ENCODE measurements at places on chromosomes 1 and 21.

DNA sequence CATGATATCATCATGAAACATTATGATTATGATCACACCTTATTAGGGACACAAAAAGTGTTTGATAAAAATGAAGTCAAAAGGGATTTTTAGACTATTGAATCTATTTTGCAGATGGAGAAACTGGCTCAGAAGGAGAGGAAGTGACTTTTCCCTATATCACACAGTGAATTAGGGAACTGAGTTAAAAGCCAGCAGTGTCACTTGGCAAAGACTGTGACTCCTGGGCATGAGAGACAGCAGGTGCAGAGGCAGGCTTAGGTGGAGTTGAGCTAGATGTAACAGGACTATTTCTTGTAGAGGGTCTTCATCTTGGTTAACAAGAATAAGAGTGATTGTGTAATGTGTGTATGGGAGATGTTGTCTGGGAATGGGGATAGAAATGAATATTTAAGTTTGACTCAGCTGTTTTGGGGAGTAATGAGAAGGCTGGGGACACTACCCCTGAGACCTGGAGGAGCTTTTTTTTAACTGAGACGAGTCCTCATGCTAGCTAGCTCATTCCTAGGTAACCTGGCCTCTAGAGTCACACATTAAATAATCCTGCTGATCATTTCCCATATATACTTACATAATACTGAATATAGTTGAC, 1.0 kb upstream of the CD84 start:
- DNase-seq: no peak

GRCh38 chr1:29883411-29883832, 647.1 kb downstream of the PTPRU start:
- no peak for DNase-seq

DNA sequence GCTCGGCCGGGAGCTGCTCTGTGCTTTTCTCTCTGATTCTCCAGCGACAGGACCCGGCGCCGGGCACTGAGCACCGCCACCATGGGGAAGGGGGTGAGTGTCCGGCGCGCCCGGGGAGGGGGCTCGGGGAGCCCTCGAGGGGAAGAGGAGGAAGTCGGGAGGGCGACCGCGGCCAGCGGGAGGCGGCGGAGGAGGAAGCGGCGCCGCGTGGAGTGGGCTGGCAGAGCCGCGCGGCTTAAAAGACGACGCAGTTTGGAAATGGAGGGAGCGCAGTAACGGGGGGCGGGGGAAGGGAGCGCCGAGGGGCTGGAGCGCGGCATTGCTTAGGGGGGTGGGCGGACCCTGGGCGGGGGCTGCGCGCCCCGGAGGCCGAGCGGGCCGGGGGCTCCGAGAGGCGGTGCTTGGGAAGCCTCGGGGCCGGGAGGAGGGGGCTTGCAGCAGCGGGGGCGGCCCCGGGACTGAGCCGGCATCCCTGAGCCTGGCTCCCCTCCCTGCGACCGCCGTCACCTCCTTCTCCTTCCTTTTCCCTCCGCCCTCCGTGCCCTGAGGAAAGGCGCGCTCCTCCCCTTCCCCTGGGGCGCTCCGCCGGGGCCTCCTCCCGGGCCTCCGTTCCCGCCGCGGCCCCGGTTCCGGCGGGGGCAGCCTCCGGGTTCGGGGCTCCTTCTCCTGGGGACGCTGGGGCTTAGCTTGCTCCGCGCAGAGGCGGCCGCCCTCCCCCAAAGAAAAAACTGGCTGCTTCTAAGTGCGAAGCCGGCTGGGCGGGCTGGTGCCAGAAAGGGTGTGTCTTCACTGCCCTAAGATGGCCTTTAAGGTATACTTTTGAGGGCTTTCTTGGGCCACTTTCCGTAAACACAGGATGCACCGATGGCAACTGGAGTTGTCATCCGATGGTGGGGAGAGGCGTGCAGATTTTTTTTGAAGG, 648 bp downstream of the ATP1A1 start:
- DNase-seq: no peak

DNA sequence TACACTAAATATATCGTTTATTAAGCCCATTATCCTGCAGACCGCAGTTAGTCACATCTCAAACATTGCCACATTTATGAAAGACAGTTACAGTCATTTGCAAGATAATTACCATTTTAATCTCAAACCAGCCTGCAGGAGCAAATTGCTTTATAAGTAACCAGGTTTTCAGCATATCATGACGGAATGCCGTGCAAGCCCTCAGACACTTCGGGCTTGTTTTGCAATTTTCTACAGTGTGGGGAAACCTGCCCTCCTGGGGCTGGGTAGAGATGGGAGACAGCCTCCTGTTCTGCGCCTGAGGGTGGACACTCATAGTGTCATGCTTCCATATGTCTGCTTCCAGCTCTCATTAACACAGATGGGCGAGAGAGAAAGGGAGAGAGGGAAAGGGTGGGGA, 563.9 kb downstream of the NPHP4 start:
- no peak for DNase-seq

DNA sequence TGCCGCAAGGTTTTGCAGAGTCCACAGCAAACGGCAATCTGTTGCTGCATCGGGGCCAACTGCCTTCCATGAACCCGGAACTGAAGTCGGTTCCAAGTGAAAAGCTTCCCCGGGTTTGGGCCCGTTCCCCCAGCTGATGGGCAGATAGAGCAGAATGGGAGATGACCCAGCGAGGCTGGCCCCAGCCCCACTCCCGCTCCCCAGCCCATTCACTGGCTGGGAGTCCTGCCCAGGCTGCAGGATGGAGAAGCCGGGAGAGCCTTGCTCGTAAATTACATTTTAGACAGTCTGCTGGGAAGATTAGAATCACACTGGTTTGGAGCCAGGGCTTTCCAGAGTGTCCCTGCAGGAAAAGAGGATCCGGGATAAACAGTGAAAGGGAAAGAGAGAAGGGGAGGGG, 31.6 kb upstream of the PAX7 start:
- DNase-seq: no peak

GRCh38 chr1:232726048-232726779, 79.0 kb upstream of the MAP10 start:
- DNase-seq: no peak

DNA sequence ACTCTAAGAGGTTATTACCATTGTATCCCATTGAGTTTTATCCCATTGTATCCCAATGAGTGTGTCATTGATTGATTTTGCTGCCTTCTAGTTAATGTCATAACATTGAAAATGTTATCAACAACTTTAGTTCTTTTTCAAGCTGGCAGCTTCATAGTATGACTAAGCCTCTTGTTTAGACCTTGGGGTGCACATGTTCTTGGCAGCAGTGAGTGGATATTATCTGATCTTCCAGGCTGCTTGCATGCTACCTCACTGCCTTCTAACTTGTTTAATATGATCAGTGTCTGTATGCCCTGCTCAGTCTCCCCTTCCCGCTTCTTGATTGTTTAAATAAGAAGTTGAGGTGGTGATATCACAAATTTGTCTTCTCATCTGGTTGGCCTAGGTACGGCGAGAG, 24.6 kb downstream of the NTPCR start:
- DNase-seq: no peak

- DNase-seq: no peak
These were observed 32.0 kb upstream of the CSF1 start for GRCh38 chr1:109878531-109879104.

GRCh38 chr1:183093786-183094298, 70.6 kb downstream of the LAMC1 start:
- DNase-seq: peak; percentile 26

DNA sequence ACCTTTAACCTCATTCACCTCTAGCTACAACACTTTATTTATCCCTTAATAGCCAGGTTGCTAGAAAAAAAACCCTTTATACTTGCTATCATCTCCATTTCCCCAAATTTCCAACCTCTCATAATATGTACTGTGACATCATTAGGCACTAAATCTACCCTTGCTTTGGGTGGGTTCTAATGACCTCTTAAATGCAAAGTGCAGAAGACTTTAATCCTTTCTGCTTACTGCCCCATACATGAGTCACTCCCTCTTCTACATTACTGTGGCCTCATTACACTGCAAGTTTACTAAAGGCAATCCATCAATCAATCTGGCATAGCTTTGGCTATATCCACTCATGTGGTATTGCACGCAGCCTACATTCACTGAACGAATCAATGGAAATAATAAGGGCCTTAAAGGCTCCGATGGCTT, 353.3 kb downstream of the SMYD3 start:
- DNase-seq: peak; percentile 81

- DNase-seq: no peak
These were observed 608.3 kb upstream of the PKN2 start for GRCh38 chr1:88075813-88076212.

DNA sequence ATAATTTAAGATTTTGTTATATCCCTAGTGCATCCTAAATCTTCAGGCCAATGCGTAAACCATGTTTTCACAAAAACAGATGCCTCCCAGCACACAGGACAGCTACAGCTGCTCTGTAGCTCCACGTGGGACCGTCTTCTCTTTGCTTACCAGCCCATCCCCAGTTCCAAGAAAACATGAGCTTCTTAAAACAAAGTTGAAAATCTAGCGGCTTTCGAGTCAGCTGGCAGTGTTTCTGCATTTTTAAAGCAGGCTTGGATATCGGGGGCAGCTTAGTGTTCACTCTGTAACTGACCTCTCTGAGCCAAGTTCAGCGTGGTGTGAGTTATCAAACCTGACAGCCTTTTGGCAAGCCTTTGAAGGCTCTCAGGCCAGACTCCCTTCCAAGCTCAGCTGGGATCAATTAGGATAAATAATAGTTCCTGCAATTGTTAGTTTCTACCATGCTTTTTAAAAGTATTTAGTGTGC, 881.5 kb downstream of the LTN1 start:
- DNase-seq: peak; percentile 99
